ENCODE measurements at places on chromosomes 1 and 21.
A peak's percentile ranks its signal among the peaks of the same experiment; 100 is the strongest.

GRCh38 chr1:166302989-166303758 lies 136.4 kb upstream of the FAM78B start:
- DNase-seq: no peak

GRCh38 chr1:202192770-202193613 lies 607 bp upstream of the LGR6 start:
- peak; percentile 60 for DNase-seq

DNA sequence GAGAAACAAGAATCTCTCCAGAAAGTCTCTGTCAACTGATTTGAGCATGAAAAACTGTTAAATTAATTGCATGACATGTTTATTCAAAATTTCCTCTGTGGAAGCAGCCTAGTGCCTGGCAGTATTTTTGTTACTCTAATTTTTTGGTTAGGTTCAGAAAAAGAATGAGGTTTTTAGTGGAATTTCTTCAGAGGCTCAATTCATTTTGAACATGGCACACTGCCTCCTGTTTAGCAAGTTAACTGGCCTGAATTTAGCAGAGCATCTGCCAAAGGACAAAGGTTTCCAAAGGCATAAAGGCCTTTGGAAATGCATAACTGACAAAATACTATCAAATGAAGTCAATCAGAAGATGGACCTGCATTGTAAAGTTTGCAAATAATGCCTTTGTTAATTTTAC lies 1326.5 kb downstream of the PLA2G4A start:
- no peak for DNase-seq

- peak; percentile 28 for DNase-seq
These were observed at the start of gene G0S2 for GRCh38 chr1:209674957-209675564. TSS of gene G0S2 (plus strand) at chr1:209675412. CDS start at chr1:209675685, 273 bp downstream.

DNA sequence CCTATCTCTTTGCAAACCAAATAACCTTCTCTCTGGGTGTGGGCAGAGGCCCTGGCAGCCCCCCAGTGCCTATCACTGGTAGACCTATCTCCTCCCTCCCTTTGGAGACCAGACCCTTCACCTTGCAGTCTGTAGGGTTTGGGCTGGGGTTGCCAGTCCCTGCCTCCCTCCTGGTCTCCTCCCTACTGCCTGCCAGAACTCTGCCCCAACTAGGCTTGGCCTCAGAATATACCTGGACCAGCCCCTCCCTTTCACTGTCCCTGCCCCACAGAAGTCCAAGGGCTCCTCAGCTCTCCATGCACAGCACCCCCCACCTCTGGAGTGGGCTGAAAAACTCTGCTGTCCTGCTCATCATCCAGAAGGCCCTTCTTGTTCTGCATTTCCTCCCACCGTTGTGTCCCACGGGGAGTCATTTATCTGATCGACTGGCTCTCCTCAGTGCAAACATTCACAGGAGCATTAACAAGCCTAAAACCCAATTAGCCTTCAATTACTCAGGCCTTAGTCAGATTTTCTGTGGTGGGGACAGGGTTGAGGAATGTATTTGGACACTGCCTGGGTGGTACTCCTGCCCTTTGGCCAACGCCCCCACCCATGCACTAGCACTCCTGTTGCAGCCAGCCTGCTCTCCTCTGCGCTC lies 27.7 kb upstream of the DMBX1 start:
- DNase-seq: no peak

DNA sequence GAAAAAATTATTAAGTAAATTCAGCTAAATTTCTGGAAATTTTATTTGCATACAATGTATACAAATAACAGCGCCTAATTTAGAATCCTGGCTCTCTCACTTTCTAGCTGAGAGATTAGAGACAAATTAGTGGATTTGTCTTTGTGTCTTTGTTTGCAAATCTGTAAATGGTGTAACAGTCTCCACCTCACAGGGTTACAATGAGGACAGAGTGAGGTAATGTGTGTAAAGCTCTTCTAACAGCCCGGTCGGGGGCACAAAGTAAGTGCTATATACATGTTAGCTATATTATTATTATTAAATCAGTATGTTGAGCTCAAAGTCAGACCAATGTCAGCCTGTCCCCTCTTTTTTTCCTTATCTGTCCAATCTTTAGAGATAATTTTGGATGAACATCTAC lies 5.0 kb upstream of the ADAMTSL4 start:
- no peak for DNase-seq

DNA sequence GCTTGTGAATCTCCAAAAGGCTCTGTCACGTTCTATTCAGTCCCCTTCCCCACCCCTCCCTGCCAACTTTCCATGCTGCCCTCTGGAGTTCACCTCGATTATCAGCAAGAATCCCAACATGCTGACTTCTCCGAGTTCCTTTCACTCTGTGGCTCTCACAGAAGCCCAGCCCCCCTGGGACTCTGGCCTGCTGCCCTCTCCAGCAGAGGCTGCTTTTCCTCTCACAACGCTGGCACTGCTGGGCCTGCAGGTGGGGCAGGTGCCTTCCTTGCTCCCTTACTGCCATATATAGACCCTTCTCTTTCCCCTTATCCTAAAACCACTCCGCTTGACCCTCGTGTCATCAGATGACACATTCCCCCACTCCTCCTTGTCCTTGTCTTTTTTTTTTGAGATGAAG lies 10.2 kb upstream of the RNF186 start:
- DNase-seq: no peak

GRCh38 chr1:197141575-197141974 lies 4.9 kb downstream of the ASPM start:
- DNase-seq: no peak

DNA sequence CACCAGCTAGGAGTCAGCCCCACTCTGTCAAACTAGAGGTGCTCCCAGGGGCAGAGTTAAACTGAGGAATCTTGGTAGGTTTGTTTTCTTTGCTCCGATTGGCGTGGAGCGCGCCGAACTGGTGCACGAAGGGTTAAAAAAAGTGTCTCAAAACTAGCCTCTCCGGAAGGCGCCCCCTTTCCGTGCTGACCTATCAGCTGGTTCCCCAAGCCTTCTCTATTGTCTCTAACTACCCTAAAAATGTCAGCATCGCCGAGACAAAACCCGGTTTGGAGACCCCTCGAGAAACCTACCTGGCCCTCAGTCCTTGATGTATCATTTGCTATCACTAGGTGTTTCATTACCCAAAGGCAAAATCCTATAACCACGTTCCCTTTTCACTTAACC lies 2.2 kb downstream of the TGFB2 start:
- no peak for DNase-seq

- no peak for DNase-seq
These were observed 45.5 kb downstream of the OLFML2B start for GRCh38 chr1:161978011-161978790.

GRCh38 chr21:36204980-36205379 lies 48.4 kb downstream of the DOP1B start:
- DNase-seq: no peak

- no peak for DNase-seq
These were observed 269.6 kb downstream of the VAV3 start for GRCh38 chr1:107695341-107695740.

GRCh38 chr1:234102583-234102982 lies 198.1 kb downstream of the SLC35F3 start:
- DNase-seq: no peak

- DNase-seq: peak; percentile 26
These were observed 684 bp upstream of the MRPL20 start for GRCh38 chr1:1407636-1408318.

DNA sequence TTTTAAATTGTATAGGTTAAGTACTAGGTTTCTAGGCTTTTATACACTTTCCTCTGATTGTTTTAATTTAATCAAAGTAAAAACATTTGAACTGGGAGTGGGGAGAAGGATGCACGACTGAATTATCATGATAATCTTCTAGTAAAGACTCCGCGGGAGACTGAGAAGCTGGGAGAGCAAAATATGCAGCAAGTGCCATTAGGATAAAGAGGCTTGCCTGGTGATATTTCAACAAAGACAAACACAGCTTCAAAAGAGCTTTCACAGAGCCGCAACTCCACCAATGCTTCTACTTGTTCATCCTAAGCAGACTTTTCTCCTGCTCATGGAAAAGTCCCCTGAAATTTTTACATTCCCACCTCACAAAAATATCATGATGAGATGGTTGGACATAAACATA lies 239.0 kb upstream of the PTBP2 start:
- DNase-seq: no peak

GRCh38 chr21:19353256-19353655 lies 949.7 kb upstream of the TMPRSS15 start:
- DNase-seq: no peak

DNA sequence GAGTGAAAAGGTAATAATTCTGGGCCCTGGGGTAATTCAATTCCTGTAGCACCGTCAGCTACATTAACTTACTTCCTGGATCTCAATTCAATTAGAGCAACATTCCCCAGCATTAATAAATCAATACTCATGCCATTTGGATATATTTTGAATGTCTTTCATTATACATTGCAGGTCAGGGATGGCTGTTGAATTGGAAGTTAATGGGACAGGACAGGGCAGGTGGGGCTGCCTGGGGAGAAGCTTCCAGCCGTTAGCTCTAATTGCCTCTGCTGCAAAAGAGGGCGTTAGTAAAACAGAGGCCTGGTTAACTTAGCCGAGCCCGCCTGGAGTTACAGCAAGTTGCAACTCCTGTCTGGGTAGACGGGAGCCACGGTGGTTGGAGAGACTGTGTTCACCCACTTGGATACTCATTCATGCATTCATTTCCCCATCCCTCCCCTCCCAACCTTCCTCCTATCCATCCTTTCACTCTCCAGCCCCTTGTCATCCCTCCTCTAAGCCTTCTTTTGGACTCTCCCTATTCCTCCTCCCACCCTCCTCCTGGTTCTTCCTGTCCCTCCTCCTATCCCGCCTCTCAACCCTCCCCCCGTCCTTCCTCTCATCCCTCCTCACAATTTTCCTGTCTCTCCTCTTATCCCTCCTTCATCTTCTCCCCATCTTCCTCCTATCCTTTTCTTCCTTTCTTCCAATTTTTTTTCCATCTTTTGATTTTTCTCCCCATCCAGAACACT lies 137.6 kb upstream of the RUNX3 start:
- no peak for DNase-seq

DNA sequence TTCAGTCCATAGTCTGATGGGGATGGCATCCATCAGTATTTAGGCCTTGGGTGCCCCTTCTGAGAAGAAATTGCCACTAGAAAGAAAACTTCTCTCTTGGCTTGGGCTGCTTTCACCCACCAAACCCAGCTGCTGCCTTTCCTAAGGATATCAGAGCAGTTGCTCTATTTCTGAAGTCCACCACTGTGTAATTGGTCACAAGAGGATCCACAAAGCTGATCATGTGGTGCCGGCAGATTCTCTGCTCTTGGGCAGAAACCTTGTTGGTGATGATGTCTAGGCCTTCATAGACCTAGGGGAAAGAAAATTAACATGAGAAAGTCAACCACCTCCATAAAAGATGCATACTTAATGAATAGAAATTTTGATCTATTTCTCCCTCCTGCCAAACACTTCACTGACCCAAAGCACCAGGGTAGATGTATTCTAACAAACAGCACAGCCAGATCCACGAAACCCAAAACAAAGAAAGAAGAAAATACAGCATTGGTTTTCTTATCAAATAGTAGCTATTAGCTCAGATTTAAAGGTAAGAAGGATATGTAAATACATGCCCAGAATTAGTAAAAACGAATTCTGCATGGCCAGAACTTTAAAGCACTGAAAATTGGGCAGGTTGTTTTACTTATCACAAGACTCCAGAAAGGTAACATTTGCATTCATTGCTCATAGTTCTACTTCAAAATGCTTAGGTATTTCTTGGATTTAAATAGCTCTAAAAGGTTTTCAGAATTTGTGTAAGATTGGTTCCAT lies 26.0 kb downstream of the TRIT1 start:
- DNase-seq: no peak

DNA sequence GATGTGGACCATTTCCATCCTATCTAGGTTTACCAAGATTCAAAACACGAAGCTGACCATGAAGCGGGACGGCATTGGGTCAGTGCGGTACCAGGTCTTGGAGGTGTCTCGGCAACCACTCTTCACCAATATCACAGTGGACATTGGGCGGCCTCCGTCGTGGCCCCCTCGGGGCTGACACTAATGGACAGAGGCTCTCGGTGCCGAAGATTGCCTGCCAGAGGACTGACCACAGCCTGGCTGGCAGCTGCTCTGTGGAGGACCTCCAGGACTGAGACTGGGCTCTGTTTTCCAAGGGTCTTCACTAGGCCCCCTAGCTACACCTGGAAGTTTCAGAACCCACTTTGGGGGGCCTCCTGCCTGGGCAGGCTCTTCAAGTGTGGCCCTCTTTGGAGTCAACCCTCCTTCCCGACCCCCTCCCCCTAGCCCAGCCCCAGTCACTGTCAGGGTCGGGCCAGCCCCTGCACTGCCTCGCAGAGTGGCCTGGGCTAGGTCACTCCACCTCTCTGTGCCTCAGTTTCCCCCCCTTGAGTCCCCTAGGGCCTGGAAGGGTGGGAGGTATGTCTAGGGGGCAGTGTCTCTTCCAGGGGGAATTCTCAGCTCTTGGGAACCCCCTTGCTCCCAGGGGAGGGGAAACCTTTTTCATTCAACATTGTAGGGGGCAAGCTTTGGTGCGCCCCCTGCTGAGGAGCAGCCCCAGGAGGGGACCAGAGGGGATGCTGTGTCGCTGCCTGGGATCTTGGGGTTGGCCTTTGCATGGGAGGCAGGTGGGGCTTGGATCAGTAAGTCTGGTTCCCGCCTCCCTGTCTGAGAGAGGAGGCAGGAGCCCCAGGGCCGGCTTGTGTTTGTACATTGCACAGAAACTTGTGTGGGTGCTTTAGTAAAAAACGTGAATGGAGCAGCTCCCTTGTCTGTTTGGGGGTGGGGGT lies 864 bp upstream of the CCDC24 start:
- DNase-seq: no peak

- DNase-seq: no peak
These were observed 24.0 kb downstream of the C1QB start for GRCh38 chr1:22676916-22677583.

GRCh38 chr1:85888921-85889320 lies 180.7 kb upstream of the ZNHIT6 start:
- no peak for DNase-seq

DNA sequence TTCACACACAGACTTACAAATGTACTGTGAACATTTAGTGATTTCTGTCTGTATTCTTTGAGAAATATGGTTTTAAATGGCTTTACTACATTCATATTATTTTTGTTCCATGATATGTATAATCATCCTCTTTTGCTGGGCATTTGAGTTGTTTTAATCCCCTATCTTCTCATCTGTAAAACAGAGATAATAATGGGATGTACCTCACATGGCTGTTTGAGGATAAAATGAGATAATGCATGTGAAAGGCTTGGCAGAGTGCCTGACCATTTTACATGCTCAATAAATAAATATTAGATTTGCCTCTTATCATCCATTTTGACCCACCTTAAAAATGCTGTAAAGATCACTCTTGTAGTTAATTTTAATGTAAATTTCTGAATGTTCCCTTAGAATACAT lies 197.2 kb downstream of the C1orf94 start:
- DNase-seq: no peak

DNA sequence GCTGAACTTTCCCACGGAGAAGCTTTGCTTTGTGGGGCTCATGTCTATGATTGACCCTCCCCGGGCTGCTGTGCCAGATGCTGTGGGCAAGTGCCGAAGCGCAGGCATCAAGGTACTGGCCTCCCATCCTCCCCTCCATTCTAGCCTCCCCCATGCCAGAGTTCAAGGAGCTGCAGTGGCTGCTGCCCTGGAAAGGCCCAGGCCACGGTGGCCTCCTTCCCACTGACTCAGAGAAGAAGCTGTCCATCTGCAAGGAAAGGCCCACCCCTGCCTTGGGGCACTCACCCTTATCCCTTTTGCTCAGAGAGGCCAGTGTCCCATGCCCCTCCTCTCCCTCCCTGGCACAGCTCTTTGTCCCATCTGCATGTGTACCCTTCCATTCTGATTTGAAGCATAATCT lies 14.9 kb downstream of the ATP1A2 start:
- DNase-seq: no peak

Measured in CD4-positive, alpha-beta T cell treated with Interleukin-4 for 1 hour (primary cell).